Kidney (tissue), 22 donors: ENCODE measurements at places on chromosomes 6 and 20. TPM values are rescaled to one million over a fixed set of nuclear protein-coding genes. Genes with fewer than 3 reads are reported as not detected.

DNA sequence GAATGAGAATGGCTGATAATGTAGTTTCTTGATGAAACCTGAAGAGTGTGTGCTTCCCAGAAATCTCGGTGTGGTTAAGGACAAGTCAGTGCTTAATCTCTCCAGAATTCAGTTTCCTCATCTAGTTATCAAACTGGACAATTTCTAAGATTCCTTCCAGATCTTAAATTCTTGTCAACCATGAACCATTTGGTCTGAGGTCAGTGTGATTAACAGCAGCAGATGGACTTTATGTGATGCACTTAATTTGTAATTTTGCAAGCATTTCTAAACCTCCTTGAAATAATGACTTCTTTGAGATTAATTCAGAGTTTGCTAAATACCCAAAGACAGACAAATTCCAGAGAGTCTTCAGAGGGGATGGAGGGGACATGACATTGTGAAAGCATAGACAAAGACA is 160.3 kb downstream of the KIF16B start:
- DNase-seq = no peak

DNA sequence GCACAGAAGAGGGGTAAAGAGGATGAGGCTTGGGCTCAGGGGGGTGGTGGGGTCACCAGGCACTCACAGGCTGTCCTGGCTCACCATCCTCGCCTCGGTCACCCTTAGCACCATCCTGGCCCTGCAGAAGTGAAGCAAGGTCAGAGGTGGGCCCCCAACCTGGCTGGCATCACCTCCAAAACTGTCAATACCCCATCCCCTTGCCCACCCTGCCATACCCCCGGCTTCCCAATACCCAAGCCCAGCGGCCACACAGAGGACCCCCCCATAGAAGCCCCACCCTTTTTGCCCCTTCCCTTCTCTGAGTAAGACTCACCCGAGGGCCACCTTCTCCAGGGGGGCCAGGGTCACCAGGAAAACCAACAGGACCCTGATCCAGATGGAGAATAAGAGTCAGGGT is 23.6 kb downstream of the COL11A2 start:
- DNase-seq = no peak

- no peak for DNase-seq
Observed at GRCh38 chr6:151544453-151544852, 50.6 kb downstream of the CCDC170 start.

DNA sequence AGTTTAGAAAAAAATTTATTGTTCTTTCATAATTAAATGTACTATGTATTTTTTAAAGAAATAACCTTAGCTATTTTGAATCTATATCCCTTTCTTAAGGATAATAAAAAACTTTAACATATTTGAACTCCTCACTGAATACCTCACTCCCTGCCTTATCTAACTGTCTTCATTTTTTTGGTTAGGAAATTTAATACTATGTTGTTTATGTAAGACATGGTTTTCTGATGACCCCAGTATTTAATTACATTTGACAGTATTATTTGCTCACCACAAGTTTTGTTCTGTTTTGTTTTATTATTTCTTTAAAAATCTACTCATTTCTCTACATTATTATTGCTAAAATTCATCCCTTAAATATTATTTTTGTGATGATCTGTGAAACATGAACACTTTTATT is 394.4 kb upstream of the ADGRB3 start:
- no peak for DNase-seq

Gene LSM14B
- 31.6 TPM for total RNA-seq

DNA sequence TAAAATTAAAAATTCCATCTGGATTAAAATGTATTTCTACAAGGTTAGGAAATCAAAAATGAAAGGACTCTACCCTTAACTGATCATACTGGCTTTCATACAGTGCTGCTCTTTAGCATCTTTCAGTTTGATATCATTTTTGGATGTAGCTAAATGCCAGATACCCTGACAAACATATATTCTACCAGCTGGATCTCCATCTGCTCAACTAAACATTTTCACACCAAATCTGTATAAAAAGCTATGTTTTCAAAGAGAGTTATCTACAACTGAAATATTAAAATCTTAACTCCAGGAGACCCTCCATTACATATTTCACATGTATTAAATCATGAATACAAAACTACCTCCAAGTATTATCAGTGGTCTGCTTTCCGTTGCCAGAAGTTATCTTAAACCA is 95.7 kb downstream of the EPHA7 start:
- DNase-seq = no peak

DNA sequence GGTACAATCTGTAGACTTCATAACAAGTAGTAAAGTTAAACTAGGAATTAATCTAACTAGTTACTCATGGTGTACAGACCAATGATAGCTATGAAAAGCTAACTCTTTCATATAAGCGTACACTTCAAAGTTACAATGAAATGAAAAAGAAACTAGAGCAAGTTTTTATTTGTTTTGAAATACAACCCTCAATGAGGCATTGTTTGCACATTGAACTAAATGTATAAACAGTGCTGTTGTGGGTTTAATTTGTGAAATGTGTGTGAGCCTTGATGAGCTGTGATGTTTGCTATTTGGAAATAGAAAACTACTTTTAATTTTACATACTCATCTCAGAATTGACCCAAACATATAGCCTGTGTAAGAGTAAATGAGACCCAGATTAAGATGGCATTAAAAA is 11.1 kb upstream of the EYA4 start:
- DNase-seq = no peak

DNA sequence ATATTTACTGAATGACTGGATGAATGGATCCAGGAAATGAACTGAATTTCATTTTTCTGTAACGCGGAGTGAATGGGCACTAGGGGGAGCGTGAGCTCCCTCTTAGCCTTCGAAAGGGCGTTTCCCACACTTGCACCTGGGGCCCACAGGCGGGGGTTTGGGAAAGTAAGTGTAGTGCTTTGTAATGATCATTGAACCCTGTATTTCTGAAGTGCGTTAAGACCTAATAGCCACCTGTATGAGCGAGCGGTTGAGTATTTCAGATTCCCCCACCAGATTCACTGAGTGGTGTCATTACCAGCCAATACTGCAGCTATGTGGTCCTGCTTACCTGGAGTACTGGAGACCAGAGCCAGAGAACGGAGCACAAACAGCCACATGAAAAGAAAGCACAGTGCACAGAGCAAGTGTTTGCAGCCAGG is 10.5 kb downstream of the SYTL3 start:
- DNase-seq = no peak

DNA sequence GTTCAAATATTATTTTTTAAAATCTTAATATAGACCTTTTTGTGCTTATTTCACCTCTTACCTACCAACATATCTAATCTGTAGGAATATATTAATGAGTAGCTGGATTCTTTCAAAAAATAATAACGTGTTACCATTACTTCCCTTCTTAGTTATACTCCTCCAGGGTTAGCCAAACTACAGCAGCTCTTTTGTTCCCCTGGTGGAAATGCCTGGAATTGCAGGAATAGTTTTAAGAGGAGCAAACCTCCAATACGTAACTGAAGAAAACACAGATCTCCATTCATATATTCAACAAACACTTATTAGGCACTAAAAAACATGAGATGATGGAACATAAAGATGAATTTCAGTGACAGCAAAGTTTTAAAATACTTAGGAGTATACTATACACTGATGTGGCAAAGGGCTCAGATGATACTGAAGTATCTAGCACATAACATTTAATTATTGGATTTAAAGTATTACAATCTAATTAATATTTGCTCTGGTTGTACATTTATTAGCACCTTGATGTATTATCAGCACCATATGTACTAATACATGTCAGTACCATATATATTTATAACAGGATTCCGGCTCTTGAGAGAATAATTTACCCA is 78.3 kb downstream of the TBX18 start:
- DNase-seq = no peak

Gene CCN2
- 64.1 TPM for total RNA-seq

DNA sequence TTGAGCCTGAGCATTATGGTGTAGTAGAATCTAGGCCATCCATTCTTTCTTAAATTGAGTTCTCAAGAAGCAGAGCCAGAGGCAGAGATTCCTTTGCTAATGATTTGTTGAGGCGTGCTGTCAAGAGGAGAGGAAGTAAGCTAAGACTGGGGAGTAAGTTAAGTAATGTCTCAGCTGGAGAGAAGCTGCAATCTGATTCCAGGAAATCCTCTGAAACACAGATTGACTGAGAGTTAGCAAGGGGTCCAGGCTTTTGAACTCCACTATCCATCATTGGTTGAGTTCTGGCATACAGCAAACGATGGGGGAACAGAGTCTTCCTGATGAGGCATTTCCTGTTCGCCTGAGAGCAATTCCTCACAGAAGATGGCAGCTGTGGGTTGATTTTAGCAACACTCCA is 207.4 kb upstream of the RAB32 start:
- no peak for DNase-seq

GRCh38 chr20:47243532-47244305 is 112.8 kb downstream of the ZMYND8 start:
- DNase-seq = no peak
